Stimulated activated CD8-positive, alpha-beta memory T cell treated with anti-CD3 and anti-CD28 coated beads, Interleukin-7, amount 100 ng/mL, for 1 hour (primary cell): ENCODE measurements at places on chromosomes 11 and 22.

- DNase-seq: no peak
These were observed 14.6 kb downstream of the CABP7 start for GRCh38 chr22:29734406-29734805.

DNA sequence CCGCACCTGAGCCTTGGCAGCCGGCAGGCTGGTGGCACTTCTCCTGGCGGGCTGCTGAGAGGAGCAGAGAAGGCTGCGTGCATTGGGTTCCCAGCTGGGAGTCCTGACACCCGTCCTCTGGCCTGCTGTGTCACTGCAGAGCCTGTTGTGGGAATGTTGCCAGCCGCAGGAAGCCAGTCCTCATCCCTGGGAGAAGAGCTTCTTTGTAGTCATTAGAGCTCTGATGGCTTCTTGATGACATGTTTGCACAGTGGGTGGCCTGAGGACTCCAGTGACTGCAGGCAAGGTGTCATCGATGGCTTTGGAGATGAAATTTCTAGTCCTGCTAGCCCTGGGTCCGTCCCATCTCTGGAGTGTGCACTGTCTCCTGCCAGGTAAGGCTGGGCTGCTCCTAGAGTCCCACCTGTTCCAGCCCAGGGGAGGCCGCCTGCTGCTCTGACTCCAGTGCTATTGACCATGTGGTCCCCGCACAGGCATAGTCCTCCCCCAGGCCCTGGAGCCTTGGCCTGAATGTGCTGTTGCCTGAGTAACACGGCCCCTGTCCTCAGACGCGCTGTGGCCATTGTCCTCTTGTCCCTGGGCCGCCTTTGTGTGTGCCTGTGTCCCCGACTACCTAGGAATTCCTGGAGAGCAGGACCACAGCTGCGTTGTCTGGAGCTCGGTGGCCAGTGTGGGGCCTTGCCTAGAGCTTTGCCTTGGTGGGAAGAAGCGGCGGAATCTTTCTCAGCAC, 129.2 kb downstream of the CACNA1I start:
- DNase-seq: no peak

DNA sequence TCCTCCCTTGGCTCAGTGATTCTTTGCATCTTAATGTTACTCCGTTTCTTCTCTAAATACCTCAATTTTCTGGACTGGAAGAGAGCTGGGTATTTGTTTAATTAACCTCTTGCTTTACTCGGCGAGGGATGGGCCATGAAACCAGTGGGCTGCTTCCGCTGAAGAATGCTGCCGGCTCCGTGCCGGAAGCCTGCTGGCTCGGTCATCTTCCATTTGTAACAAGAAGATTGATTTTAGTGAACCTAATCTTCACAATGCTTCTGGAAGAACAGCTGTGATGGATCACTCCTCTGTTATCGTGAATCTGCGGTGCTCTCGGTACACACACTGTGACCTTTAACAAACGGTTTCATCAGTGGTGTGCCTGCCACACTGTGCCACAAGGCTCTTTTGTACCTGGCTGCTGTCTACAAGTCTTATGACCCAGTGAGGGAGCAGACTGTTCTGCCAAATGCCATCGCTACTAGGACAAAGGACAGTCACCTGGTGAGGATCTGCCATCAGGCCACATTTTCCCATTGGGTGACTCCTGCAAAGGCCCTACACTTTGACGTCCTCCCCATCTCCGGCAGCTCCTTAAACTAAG, 25.3 kb upstream of the PARVB start:
- no peak for DNase-seq

GRCh38 chr11:2688381-2689231, 11.2 kb downstream of the KCNQ1OT1 start:
- no peak for DNase-seq

GRCh38 chr11:41845066-41845465, 385.6 kb upstream of the LRRC4C start:
- DNase-seq: no peak

GRCh38 chr11:11966354-11966741, 42.1 kb downstream of the DKK3 start:
- no peak for DNase-seq

DNA sequence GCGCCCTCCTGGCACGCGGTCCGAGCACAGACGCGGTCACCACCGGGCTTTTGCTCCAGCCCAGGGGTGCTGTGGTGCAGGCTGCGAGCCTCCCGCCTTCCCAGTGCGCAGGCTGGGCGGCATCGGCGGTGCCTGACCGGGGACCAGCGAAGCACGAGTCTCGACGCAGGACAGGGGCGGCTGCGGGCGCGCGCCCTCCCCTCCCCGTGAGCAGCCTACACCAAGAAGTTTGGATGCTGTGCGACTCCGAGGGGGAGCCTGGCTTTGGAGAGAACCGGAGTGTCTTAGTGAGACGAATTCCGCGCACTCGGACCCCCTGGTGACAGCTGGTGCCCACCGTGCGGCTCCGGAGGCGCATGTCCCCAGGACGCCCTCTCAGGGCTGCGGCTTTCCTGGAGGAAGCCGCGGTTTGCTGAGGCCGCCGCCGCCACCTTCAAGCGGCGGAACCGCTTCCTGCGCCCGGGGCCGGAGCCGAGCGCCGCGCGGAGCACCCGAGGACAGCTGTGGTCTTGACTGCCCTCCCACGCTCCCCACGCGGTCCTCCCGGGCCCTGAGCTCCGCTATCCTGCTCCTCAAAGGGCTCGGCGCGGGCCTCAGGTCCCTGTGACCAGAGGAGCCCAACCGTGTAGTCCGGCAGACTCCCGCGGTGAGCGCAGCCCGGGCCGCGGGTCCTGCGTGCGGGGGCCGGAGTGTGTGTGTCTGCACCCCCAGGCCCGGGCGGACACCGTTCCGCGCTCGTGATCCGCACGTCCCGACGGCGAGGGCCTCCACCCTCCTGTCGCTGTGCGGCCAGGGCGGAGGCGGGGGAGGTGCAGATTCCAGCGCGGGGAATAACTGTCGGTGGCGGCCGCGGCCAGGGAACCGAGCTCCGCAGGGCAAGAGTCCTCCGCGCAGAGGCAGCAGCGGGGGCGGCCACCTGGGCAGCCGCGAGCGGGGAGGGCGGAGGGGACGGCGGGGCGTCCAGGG, 1.7 kb downstream of the FGF3 start:
- DNase-seq: no peak

- no peak for DNase-seq
These were observed 109.9 kb downstream of the MPPED1 start for GRCh38 chr22:43521716-43522115.

DNA sequence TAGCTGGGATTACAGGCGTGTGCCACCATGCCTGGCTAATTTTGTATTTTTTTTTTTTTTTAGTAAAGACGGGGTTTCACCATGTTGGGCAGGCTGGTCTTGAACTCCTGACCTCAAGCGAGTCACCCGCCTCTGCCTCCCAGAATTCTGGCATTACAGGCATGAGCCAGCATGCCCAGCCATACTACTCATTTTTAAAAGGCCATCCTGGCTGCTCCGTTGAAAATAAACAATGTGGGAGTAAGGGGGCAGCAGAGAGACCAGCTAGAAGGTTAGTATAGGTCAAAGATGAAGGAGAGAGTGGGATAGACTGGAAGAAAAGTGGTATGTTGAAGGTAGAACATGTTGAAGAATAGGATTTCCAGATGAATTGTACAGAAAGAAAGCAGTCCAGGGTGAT, 17.6 kb upstream of the LIN7C start:
- DNase-seq: no peak

GRCh38 chr22:48607901-48608662, 1219.6 kb downstream of the BRD1 start:
- no peak for DNase-seq

DNA sequence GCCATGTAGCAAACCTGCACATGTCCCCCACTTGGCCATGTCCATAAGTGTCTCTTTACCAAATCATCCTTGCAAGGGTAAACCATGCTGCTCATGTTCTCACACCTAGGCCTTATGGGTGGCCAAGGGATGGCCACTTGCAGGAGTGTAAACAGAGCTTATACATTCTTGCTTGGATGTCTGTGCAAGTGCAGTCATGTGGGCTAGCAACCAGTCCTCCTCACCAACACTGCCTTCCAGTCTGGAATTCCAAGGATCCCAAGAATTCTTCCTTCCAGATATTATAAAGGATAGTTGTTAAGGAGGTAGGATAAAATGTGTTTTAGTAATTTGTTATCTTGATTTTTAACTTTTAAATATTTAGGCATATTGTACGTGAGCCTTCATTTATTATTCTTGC, 47.8 kb upstream of the OR5P2 start:
- no peak for DNase-seq

DNA sequence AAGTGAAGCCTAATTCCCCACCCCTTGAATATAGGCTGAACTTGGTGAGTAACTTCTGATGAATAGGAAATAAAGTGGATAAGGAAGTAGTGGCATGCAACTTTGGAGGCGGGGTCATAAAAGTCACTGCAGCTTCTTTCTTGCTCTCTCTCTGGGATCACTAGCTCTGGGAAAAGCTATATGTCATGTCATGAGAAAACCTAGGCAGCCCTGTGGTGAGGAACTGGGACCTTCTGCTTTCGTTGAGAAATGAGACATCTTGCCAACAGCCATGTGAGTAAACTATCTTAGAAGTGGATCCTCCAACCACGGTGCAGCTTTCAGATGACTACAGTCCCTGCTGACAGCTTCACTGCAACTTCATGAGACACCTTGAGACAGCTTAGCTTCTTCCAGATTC, 15.7 kb downstream of the ZNF214 start:
- DNase-seq: no peak

DNA sequence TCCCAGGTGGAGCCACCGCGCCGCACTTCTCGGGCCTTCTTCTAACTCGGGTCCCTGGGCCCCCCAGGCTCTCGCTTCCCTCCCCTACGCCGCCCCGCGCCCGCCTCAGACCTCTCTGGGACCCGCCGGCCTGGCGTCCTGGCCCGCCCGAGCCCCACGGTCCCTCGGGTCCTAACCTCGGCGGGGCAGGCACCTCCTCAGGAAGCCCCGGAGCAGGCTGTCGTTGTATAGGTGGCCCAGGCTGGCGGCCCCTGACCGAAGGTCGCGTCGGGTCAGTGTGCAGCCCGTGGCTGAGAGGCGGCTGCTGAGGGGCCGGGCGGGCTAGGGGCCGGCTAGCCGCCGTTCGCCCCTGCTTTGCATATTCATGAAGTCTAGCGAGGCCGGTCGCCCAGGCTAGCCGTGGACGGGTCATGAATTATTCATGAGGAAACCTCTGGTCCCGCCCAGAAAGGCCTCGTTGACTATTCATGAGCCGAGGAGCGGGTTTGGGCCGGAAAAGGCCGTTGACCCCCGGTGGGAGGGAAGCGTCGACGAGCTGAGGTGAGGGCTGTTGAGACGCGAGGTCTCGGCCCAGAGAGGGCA, at the start of gene HORMAD2:
Gene HORMAD2, plus strand, starts transcription at position 513 of the 582 bp plus-strand sequence. CDS start 13,489 bp downstream, outside the sequence.
- no peak for DNase-seq

- DNase-seq: no peak
These were observed 1.2 kb upstream of the TYMP start for GRCh38 chr22:50530877-50531545.

GRCh38 chr11:118152552-118153471, at the start of gene SCN4B:
Gene SCN4B (minus strand): TSS chr11:118152823. CDS start chr11:118152673, 150 bp downstream.
- no peak for DNase-seq

GRCh38 chr11:107591378-107592230, 657 bp downstream of the ELMOD1 start:
- no peak for DNase-seq

DNA sequence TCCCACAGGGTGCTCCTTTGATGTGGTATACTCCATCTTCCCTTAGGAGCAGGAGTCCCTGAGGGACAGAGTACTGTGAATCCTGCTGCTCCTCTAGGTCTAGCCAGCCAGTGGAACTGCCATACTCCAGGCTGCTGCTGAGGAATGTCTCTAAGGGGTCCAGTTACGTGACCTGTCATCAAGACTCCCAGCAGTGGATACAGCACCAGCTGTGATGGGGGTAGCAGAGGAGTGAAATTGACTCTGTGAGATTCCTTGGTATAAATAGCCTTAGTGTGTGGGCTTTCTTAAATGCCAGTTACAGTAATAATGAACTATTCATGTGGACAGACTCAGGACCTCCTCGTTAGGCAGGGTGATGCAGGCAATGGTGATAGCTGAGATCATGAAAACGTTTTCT, 140.4 kb upstream of the LUZP2 start:
- DNase-seq: no peak

- no peak for DNase-seq
These were observed 27.4 kb downstream of the OTOG start for GRCh38 chr11:17574141-17575091.

GRCh38 chr22:32737811-32738497, 63.6 kb upstream of the TIMP3 start:
- no peak for DNase-seq
